ENCODE measurements at places on chromosomes 7 and 10.

DNA sequence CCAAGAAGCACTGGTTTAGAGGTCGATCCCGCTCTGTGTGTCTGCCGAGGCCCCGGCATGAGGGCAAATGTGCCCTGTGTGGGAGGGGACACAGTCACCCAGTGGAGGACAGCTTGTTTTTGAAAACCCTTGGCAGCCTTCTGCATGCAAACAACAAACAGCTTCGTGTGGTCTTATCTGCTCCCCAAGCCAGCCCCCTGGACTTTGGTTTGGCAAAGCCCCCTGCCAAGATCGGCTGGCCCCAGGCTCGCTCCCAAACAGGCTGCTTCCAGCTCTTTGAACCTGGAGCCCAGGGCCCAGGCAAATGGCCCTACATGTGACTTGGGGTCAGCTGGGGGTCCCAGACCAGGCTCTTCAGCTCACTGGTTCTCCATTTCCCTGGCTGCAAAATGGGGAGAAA lies 2.9 kb downstream of the ELN start:
- no peak for DNase-seq

GRCh38 chr7:95687759-95688343 lies 84.5 kb upstream of the DYNC1I1 start:
- DNase-seq: no peak

DNA sequence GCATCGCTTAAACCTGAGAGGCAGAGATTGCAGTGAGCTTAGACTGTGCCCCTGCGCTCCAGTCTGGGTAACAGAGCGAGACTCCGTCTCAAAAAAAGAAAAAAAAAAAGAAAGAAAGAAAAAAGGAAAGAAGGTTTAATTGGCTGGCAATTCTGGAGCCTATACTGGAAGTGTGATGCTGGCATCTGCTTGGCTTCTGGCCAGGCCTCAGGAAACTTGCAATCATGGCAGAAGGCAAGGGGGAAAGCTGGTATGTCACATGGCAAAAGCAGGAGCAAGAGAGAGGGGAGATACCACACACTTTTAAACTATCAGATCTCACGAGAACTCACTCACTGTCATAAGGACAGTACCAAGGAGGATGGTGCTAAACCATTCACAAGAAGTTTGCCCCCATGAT lies 190.0 kb downstream of the CALN1 start:
- DNase-seq: no peak

GRCh38 chr10:14397066-14397465 lies 66.3 kb upstream of the FRMD4A start:
- DNase-seq: peak; percentile 18

GRCh38 chr7:32761451-32762205 lies 129.9 kb downstream of the KBTBD2 start:
- no peak for DNase-seq

DNA sequence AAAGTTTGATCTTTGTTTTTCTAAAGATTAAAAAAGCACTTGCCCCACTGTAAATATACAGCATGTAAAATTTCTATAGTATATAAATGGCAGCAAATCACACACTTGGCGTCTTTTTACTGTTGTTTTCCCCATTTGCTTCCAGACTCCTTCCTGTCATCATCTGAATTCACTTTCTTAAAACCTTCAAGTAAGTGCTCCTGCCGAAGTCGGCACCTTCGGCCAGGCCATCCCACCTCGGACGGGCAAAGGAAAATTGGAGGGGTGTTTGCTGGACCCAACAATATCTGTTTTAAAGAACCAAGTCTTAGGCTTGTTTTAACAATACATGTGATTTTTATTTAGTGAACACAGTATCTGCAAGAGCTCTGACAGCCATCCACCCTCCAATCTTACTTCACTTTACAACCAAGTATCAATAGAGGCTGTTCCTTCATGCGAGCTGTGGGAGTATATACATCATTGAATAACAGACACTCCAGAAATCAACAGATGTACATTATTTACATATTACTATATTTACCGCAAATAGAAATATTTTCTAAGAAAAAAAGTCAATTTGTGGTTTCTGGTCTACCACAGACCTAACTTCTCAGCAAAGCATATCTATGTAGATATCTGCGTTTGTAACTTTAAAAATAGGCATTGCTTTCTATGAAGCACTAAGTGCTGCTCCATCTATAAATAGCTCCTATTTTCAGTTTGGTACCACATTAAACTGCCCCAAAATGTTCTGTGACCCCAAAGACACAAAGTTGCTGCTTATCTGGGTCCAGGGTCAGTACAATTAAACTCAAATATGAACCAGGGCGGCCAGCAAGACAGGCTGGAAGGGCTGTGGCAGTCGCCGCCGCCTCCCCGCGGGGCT lies 110.7 kb downstream of the CYTH3 start:
- no peak for DNase-seq

DNA sequence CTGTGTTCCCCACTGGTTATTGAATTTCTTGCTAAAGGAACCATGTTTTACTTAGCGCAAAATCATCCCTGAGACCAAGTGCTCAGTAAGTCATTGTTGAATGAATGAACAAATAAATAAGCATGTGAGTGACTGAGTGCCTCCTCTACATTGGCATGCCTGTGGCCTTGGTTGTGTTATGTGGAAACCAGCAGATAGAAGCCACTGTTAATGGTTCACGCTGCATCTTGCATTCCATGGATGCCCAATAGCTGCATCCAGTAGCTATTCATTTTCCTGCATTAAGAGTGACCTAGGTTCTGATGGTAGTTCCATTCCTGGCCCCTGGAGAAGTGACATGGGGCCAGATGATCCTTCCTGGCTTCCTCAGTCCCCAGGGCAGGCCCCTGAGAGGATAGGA lies 113.3 kb upstream of the BMPER start:
- no peak for DNase-seq

DNA sequence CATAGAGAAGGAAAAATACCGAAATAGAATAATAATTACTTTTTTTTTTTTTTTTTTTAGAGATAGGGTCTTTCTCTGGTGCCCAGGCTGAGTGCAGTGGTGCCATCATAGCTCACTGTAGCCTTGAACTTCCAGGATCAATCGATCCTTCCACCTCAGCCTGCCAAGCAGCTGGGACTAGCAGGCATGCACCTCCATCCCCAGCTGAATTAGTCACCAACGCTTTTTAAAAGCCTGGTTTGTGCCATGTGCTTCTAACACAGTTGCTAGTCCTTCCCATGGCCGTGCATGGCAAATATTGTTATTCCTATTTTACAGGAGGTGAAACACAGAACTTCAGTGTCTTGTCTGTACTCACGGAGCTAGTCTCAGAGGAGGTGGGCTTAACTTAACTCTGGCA lies 23.2 kb downstream of the LYZL2 start:
- no peak for DNase-seq

DNA sequence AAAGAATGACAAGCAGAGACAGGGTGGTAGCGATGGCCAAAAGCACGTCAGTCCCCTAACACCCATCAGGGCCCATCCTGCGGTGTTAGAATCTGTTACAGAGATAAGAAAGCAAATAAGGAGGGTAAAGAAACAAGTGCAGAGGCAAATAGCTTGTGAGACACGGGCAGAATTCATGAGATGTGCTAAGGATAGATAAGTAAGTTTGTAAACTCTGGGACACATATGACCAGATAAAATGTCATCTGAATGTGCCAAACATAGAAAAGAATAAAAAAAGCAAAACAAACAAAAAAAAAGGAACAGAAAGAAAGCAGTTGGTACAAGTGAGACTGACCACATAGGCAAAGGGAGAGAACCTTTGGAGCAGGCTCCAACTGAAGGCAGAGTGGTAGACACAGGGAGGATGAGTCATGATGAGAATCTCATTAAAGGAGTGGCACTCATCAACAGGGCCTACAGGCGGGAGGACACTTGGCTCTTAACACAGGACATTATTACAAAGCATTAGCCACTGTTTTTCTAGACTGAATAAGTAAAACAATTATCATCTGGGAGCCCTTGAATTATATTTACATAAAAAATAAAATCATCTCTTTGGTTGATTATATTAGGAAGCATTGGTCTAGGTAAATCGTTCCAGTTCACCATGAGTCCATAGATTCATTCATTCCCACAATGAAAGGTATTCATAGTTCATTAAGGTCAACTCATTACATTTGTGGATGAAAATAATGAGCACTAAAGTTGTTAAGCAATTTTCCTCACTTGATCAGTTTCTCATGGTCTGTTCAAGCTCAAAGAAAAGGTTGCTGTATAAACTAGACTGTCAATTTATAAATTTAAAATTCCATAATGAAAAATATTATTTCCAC lies 21.5 kb upstream of the EPHB6 start:
- no peak for DNase-seq

DNA sequence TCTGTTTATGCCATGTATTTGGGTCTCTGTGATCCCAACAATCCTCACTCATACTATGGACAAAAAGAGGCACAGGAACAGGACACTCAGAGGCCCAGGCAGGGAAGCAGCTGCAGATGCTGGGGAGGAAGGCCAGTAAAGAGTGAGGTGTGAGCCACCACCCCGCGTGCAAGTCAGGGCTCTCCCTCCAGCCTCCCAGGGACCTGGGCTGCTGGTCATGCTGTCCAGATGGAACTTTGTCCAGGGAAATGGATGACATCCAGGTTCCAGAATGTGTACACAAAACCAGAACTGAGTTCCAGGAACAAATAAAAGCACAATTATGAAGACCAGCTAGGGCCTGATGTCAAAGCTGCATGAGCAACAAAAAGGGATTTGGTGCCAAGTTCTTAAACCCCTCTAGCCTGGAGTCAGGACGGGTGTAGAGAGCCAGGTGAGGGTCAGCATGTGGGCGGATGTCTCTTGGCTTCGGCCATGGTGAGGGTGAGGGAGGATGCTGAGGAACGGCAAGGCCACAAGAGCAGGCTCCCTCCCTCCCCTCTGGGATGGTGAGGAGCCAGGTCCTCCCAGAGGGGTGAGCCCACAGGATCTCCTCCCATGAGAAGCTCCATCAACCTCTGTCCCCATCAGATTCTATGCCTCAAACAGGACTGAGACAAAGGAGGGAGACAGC lies 739.7 kb downstream of the PARD3 start:
- DNase-seq: no peak

Measured in frontal cortex (tissue), 4 donors.